ENCODE measurements at places on chromosomes 3 and 15.

DNA sequence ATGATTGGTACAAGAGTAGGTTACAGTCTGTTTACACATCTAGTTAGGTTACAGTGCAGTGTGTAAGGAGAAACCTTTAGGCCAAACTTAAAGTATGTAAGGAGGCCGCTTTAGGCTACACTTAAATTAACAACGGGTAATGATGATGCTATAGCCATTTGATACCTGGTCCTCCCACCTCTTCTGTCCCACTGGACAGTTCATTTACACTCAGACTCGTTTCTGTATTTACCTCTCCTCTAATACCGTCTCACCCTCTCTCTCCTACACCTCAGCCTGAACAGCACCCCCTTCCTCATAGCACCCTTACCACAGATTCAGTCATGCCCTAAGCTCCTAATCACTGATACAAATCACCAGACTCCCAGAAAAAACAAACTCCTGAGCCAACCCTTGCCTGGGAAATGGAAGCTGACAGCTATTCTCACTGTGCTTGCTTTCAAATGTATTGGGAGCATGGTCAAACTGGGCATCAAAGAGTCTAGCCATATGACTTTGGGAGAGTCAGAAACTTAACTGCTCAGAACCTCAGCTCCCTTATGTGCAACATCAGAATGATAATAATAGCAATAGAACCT is 241.3 kb upstream of the SETMAR start:
- no peak for DNase-seq

DNA sequence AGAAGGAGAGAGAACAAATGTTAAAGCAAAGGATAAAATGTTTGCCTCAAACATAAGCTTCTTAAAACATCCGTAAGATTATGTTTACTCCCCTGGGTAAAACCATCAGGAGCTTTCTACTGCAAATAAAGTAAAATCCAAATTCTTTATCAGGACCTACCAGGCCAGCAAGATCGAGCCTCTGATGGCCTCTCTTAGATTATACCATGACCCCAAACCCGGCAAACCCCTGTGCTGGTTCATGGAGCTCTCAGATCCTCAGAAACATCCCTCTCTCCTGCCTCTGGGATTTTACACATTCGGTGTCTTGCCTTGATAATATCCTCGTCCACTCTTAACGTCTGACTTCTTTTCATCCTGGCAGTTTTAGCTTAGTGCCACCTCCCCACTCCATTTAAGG is 7.5 kb upstream of the TARS3 start:
- no peak for DNase-seq

DNA sequence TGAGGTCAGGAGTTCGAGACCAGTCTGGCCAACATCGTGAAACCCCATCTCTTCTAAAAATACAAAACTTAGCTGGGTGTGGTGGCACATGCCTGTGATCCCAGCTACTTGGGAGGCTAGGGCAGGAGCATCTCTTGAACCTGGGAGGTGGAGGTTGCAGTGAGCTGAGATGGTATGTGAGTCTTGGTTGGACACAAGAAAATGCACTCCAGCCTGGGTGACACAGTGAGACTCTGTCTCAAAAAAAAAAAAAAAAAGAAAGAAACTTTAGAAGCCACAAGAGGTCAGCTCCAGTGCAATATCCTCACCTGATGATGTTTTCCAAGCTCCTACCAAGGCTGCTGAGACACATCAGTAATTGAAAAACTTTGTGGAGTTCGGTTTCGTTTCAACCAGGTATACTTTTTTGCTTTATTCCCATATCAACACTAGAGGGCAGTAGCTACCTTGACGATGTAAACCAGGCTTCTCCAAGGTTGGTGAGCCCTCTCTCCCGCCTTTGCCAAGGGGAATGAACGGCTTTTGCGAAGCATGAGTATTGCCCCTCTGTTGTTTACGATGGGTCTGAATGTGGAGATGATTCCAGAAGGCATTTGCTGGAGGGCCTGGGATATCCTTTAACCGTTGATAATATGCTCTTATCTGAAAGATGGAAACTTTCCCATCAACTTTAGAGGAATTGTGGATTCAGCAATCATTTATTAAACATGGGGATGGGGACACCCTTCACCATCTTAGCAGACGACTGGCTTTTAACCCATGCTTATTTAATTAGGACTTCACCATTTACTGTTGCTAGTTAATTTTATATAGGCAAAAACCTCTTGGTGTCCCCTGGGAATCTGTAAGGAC is 202.8 kb downstream of the SV2B start:
- peak; percentile 82 for DNase-seq

- peak; percentile 46 for DNase-seq
Observed at GRCh38 chr3:79018671-79019136, 749.1 kb downstream of the ROBO1 start.

- no peak for DNase-seq
Observed at GRCh38 chr15:83289160-83289559, 4.7 kb upstream of the BNC1 start.

DNA sequence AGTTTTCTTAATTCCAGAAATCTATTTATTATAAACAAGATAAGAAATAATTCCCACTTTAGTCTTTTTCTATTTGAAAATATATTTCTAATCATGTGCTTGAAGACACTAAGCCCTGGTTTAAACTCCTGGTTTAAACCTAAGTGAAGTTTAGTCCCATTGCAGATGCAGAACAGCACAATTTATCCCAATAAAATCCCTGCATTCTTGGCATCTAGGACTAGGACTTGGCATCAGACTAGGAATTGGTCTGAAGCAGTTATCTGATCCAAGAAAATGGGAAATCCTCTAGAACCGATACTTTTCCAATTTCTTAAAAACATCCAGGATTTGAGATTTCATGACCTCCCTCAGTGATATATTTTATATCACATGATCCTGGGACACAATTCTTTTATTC is 168.8 kb upstream of the VEPH1 start:
- no peak for DNase-seq

DNA sequence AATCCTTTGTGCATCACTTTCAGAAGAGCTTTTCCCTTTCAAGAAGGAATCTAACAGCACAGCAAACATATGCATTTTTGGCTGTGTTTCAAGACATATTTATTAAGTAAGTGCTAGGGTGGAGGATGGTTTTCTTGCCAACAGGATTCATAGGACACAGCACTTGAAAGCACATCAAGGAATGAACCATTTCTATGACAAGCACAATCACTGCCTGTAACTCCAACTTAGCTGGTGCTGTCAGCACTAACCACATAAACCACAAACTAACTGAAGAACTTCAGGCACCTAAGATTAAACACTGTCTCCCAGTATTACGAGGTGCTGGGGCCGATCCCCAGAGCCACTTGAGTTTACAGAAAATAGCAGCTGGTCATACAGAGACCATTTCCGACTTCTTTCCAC is 35.4 kb upstream of the SPRED1 start:
- DNase-seq, result peak; percentile 85

GRCh38 chr3:124812291-124813265 is 74.6 kb downstream of the ITGB5 start:
- DNase-seq, result no peak

GRCh38 chr3:31265646-31266428 is 266.9 kb upstream of the STT3B start:
- no peak for DNase-seq

DNA sequence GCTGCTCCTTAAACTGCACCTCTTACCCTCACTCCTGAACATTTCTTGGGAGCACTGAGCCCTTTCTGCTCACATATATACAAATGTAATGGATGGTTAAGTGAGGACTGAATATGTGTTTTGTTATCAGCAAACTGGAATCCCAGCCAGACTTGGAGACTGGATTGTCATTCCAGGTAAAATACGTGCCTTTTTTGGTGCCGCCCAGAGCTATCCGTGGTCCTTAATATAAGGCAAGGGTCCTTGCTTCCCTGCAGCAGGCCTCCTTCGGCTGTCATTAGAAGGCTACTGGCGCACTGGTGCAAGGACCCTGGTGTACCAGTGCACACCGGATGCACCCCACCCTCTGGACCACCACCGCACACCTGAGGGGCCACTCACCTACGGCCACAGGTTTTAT is 1.1 kb upstream of the GABRB3 start:
- DNase-seq, result no peak

DNA sequence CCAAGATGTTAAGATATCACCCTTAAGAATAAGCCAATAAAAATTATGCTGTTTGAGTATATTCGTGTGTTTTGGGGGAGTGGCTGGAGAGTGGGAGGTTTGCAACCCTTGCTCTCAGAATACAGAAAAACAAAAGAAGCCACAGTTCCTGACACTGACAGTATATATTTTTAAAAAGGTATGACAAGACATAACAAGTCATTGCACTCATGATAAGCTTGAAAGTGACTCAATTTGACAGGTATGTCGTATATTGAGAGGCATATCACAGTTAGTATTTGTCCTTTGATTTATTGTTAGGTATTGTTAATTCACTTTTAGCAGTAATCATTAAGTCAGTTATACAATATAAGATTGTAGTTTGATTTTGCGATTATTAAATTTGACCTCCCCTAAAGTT is 73.1 kb upstream of the TSC22D2 start:
- DNase-seq, result no peak

- DNase-seq, result no peak
Observed at GRCh38 chr15:101046826-101047225, 127.7 kb downstream of the LRRK1 start.

GRCh38 chr3:23474580-23475357 is 271.6 kb downstream of the UBE2E2 start:
- DNase-seq, result no peak

GRCh38 chr3:143535994-143536784 is 312.1 kb downstream of the SLC9A9 start:
- no peak for DNase-seq

DNA sequence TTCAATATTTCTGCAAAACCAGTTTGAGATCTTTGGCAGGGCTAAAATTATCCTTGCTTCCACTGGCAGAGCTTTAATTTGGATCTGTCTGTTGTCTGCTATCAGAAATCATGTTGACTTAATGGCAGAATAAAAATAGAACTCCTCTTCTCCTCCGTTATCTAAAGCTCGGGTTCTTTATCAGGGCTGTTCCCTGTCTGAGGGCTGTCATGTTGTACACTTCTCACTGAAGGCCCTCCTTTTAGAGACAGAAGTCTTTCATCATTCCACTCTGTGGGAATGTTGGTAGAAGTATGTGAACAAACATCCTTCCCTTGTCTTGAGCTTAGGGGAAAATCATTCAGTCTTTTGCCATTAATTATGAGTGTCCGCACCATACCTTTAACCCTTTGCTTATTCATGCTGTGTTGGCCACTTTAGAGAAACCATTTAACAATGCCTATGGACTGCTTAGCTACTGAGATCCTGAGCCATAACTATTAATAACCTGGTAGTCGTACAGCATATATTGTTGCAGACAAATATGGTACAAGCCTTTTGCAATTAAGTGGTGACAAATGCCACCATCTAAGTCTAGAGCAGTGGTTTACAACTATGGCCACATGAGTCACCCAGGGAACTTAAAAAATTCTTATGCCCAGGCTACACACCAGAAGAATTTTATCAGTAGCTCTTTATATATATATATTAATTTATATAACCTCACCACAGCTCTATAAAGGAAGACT is 226.0 kb upstream of the TPM1 start:
- no peak for DNase-seq

DNA sequence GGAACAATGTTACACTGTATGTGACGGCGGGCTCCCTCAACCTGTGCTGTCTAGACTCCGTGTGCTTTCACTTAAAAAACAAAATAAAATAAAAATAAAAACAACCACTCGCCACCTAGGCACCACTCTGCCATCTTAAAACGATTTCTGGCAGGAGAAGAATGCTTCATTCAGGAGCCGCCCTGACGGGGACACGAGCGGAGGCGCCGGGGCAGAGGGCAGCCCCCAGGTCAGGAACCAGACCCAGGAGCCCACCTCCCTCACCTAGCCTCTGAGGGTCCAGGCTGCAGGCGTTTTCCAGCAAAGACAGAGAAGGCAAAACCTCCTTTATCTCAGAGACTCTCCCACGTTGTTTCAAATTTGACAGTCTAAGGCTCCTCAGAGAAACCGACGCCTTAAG is 85.1 kb upstream of the SNRPA1 start:
- DNase-seq, result no peak

GRCh38 chr3:61422945-61423673 is 138.3 kb upstream of the PTPRG start:
- DNase-seq, result no peak

DNA sequence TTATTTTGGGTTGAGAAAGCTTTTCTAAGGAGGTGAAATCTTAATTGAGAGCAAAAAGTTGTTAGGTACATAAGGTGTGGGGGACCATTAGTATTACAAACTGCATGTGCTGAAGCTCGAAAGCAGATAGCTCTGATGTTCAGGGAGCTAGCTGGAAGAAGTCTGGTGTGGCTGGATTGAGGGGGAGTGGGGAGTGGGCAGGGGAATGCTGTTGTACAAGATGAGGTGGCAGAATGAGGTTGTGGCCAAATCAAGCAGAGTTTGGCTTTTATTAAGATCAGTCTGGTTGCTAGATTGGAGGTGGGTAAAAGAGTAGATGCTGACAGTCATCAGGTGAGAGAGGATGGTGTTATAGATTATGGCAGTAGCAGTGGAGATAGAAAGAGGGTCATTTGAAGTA is 32.1 kb downstream of the UBE2E2 start:
- no peak for DNase-seq

DNA sequence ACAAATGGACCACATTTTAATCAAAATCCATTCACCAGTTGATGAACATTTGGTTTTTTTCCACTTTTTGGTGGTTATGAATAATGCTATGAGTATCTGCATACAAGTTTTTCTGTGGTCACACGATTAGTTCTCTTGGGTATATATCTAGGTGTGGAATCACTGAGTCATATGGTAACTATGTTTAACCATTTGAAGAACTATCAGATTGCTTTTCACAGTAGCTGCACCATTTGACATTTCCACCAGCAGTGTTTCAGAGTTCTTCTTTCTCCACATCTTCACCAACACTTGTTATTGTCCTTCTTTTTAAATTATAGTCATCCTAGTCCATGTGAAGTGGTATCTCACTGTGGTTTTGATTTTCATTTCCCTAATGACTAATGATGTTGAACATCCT is 33.3 kb upstream of the ATG7 start:
- DNase-seq, result no peak

GRCh38 chr3:59444676-59445075 is 394.9 kb upstream of the CFAP20DC start:
- no peak for DNase-seq

DNA sequence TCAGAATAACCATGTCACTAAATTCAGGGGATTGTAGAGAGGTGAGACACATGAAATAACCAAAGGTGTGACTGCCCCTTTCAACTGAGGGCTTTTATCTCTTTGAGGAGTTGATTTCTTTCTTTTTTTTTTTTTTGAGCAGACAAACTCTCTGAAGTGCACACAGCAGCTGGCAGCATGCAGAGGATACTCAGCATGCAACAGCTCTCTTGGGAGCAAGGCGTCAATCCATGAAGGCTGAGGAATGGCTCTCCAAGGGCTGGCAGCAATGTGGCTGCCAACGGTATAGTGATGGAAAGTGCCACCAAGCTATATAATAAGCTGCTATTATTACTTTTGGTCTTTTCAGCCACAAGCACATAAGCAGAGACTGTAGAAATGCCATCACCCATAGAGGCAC is 226.7 kb upstream of the FEZF2 start:
- no peak for DNase-seq

- no peak for DNase-seq
Observed at GRCh38 chr3:193772422-193772763, 179.4 kb downstream of the OPA1 start.

All from SK-MEL-5 (cell line).